A673 (cell line): ENCODE measurements at places on chromosomes 2 and 18. TPM values are rescaled to one million over a fixed set of nuclear protein-coding genes. Genes with fewer than 3 reads are reported as not detected.

The RAPH1 gene
- total RNA-seq: 28.3 and 29.7 TPM in 2 replicates

The HOXD12 gene
- total RNA-seq: 0.58 and 0.72 TPM in 2 replicates

The MAP3K20 gene
- total RNA-seq: 40.0 and 43.7 TPM in 2 replicates

GRCh38 chr2:19255481-19255880 is 102.9 kb downstream of the OSR1 start:
- H3K27me3 ChIP-seq: no peaks in the 10 kb centered on the region
- no peak for DNase-seq

GRCh38 chr18:62138461-62139235 is 48.2 kb downstream of the PIGN start:
- H3K27me3 ChIP-seq: no peaks in the 10 kb centered on the region
- no peak for DNase-seq
- no peaks in the 10 kb centered on the region for H3K4me1 ChIP-seq
- no peak overlapping the region for H3K27ac ChIP-seq

GRCh38 chr2:104077573-104077972 is 776.3 kb upstream of the POU3F3 start:
- H3K27ac ChIP-seq: no peak overlapping the region
- DNase-seq: no peak
- H3K4me1 ChIP-seq: no peaks in the 10 kb centered on the region
- H3K27me3 ChIP-seq: no peaks in the 10 kb centered on the region

DNA sequence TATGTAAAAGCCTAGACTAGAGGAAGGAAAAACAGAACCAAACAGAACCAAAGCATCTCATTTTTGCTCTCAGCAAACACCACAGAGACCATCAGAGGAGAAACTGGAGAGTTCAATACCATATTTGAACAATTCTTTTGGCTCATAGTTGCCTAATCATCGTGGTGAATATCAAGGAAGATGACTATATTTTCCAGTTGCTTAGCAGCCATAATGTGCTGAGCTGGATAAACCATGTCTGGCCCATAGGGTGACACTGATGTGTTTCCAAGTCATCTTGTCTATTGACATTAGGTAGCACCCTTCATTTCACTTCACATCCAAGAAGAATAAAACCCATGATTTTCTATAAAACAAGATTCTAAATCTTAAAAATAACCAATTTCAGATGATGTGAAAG is 5.9 kb upstream of the XRCC5 start:
- no peak overlapping the region for H3K4me3 ChIP-seq
- H3K36me3 ChIP-seq: no peaks in the 10 kb centered on the region
- H3K27ac ChIP-seq: no peak overlapping the region
- no peaks in the 10 kb centered on the region for H3K4me1 ChIP-seq
- DNase-seq: no peak

- H3K27ac ChIP-seq: no peak overlapping the region
- H3K27me3 ChIP-seq: no peaks in the 10 kb centered on the region
- DNase-seq: no peak
- H3K36me3 ChIP-seq: no peaks in the 10 kb centered on the region
- no peak overlapping the region for H3K4me3 ChIP-seq
- no peaks in the 10 kb centered on the region for H3K4me1 ChIP-seq
Observed at GRCh38 chr18:62486290-62486964, 36.4 kb upstream of the ZCCHC2 start.

DNA sequence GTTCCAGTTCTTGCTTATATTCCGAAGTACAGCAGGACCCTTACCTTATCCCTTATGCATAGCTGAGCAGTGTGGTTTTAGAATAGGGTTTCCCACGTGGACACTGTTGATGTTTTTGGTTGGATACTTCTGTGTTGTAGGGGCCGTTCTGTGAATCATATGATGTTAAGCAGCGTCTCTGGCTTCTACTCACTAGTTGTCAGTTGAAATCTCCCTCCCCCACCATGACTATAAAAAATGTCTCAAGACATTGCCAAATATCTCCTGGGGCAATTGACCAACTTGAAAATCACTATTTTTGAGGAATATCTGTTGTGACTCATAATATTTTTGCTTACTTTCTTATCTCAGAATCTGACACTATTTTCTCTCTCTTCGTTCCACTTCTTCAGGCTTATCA is 713.7 kb downstream of the TSN start:
- H3K27me3 ChIP-seq: no peaks in the 10 kb centered on the region
- H3K27ac ChIP-seq: no peak overlapping the region
- no peaks in the 10 kb centered on the region for H3K36me3 ChIP-seq
- no peak for DNase-seq
